HAP-1 (cell line): ENCODE measurements at places on chromosomes 5 and 9.
A peak's percentile ranks its signal among the peaks of the same experiment; 100 is the strongest.

DNA sequence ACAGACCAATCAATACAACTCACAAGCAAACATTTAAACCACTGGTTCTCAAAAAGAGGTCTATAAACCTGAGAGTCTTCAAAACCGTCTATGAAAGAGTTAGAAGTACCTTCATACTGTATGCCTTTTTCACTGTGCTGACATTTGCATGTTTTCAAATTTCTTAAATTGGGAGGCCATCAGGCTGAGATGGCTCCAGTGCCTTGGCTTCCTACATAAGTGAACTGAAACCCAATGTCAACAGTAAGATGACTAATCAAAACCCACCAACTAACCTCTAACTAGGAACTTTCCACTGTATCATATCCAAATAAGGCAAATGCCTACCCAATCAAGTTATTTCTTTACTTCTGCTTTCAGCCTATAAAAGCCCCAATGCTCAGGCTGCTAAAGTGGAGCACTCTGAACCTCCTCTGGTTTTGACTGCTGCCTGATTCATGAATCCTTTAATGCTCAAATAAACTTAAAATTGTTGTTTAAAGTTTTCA is 35.1 kb downstream of the FAM13B start:
- no peak for DNase-seq

- peak; percentile 67 for DNase-seq
Measured at GRCh38 chr9:81649475-81650240, 39.7 kb downstream of the TLE1 start.

DNA sequence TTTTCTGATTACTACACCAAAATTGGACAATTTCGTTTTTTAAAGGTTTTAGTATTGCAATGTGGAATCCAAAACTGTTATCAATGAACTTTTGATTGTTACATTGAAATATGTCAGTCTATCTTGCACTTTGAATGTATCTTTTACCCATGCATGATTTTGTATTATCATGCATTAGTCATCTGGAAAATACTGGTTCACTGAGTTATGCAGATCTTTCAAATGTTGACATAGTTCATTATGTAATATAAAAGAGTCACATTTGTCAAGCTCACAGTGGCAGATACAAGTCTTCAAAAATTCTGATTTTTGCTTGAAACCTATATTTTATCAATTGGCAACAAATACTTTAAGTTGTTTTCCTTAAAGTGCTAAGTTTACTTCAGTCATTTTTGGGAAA is 85.2 kb downstream of the NR3C1 start:
- no peak for DNase-seq

GRCh38 chr5:178778919-178779318 is 48.5 kb upstream of the ZNF354A start:
- DNase-seq = no peak

GRCh38 chr5:179974946-179975712 is 67.4 kb upstream of the TBC1D9B start:
- DNase-seq = peak; percentile 52

DNA sequence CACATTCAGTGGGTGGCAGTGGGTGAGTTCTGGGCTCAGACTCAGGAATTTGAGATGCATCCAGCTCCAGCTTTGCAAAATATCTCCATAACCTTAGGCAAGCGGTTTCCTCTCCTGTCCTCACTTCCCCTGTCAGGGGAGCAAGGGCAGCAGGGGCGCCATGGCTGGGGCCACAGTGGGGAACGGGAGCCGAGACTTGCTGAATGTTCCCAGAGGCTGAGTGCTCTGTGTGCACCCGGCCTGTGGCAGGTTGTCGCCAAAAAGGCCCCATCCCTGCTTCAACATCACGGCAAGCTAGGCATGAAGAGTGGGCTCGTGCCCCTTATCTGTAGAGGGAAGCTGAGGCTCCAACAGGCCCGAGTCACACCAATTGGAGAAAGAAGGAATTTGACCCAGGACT is 268.8 kb downstream of the NSG2 start:
- DNase-seq = no peak

GRCh38 chr5:72394688-72395087 is 74.5 kb downstream of the PTCD2 start:
- peak; percentile 13 for DNase-seq

- no peak for DNase-seq
Measured at GRCh38 chr9:4027606-4028005, 272.3 kb downstream of the GLIS3 start.

DNA sequence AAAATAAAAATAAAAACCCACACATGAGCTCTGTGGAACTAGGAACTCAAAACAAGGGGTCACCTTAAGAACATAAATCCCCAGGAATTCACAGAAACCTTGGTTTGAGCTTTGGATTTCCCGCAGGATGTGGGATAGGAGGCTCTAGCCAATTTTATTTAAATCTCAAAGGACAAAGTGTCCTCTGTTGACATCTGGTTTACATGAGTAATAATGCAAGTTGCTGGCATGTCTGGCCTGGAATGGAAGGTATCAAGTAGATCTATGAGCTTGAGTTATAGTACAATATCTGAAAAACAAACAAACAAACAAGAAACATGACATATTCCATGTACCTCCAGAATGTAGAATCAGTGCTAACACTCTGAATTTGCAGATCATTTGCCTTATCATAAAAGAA is 94.2 kb upstream of the SLIT3 start:
- DNase-seq = no peak

DNA sequence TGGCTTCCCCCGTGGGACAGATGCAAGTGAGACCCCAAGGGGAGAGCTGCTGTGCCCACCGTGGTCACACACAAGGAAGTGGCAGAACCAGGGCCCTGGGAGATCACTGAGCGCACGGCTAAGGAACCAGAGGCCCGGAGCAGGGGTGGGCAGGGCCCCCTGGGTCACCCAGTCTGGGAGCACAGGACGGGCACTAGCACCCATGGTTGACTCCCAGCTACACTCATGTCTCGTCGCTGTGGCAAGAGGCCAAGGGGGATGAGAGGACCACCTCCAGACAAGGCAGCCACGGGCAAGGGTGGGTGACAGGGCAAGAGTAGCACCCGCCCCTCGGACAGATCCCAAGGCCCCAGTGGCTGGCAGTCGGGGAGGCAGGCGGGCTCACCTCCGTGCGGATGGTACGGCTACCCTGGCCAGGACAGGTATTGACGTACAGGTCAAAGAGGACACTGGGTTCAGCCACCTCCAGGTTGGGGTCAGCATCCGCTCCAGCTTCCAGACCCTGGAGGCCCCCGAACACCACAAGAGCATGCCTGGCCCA is 5.1 kb downstream of the ENDOG start:
- DNase-seq = no peak

GRCh38 chr5:132383261-132383660 is 13.8 kb downstream of the SLC22A5 start:
- DNase-seq = no peak

- DNase-seq = peak; percentile 34
Measured at GRCh38 chr5:150497274-150497988, 10.5 kb upstream of the NDST1 start.

GRCh38 chr5:87541033-87541432 is 128.3 kb upstream of the CCNH start:
- peak; percentile 63 for DNase-seq

DNA sequence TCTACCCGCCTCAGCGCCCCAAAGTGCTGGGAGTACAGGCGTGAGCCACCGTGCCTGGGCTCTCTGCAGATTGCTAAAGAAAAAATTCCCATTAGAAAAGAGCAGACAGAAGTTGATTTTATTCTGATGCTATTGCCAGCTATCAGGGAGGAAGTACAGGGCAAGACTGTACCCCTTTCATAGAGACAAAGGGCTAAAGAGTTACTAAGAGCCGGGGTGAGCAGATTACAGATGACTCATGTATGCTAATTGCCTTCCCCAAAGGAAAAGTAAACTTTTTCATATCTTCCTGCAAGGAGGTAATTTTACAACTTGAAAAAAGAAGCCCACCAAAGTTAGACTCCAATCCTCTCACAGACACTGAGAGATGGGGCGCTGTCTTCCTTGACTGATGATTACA is 42.3 kb upstream of the MCTP1 start:
- DNase-seq = no peak

DNA sequence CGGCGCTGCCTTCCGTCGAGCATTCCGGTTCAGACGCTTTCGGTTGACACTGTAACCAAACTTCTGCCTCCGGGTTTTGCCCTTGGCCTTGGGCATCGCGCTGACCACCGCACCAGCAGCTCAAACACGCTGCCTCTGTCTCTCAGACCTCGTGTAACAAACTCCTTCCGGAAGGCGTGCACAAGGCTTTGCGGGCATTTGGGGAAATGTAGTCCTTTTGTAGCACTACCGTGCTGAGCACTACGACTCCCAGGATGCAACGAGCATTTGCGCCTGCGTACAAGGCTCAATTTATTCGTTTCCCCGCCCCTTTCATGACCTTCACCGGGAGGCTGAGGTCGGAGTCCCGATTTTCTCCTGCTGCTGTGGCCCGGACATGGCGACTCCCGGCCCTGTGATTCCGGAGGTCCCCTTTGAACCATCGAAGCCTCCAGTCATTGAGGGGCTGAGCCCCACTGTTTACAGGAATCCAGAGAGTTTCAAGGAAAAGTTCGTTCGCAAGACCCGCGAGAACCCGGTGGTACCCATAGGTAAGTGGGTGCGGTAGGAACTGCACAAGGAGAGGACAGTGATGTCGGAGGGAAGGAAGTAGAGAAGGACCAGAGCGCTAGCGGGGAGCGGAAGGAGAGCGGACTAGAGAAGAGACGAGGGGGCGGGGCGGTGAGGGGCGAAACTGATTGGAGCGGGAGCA is at the start of the genes HIGD2A and NOP16:
TSS of gene HIGD2A (plus strand) at position 308 of the 691 bp plus-strand sequence. CDS start at position 377, 69 bp downstream.
TSS of gene NOP16 (minus strand) at position 155 of the 691 bp plus-strand sequence. CDS start at position 96, 59 bp downstream.
- peak; percentile 100 for DNase-seq

DNA sequence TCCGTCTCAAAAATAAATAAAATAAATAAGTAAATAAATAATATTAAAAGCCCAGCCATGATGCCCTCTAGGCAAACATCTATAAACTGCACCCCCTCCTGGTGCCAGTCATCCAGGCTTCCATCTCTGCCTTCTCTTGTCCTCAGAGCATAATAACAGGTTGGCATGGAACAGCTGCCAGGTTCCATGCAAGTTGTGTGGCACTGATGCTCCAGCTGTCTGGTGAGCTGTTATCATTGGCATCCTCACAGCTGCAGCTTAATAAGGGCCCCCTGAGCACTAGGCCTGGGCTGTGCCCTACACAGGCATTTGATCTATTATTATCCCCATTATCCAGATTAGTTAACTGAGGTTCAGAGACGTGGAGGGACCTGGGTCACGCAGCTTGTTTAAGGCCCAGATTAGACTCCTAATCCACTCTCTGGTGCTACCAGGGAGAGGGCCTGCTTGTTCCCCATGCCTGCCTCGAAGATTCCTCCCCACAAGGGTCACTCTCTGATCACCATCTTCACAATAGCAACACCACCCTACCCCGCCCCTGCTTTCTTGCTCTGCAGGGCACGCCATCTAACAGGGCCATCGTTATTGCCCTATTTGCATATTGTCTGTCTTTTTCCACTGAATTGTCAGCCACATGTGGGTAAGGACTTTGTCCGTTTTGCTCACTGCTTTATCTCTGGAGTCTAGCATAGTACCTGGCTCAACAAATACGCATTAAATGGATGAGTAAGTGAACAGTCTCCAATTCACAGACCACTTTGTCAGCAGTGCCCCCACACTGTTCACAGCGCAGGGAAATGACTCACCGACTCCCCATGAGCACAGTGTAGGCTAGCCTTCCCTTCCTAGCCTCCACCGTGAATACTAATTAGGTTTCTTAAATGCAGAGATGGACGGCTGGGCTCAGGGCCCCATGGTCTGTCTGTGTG is 1.5 kb upstream of the DNM1 start:
- DNase-seq = no peak

GRCh38 chr5:128408622-128409021 is 129.4 kb downstream of the FBN2 start:
- no peak for DNase-seq

GRCh38 chr5:72093824-72094223 is 13.5 kb upstream of the MAP1B start:
- no peak for DNase-seq

- DNase-seq = no peak
Measured at GRCh38 chr5:58330781-58331180, 129.1 kb downstream of the PLK2 start.

DNA sequence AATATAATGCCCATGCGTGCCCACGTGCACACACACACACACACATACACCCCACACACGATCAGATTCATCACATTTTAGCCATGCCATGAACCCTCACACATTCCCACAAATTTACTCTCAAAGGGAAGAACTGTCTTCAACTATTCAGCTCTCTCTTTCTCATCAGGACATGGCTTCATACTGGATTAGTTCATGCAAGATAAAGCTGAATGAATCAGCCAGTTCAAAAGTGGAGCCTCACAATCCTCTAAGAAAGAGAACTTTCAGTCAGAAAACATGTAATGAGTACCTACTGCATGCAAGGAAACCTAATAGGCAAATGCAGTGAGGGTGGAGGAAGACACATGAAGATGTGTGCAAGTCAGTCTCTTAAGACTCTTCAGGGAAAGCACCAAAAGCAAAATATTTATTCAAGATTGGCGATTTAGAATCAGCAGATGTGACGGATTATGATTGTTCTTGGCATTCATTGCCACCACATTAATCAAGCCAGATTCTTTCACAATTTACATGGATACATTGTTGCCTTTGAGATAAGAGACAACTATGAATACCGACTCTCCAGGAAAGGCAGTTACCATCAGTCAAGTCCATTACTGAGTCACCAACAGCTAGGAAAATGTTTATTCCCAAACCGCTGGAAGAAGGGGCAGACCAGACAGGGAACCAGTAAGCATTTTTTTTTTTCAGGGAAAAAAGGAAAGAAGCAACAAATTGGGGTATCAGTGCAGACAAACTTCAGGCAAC is 30.3 kb upstream of the PUM3 start:
- no peak for DNase-seq

DNA sequence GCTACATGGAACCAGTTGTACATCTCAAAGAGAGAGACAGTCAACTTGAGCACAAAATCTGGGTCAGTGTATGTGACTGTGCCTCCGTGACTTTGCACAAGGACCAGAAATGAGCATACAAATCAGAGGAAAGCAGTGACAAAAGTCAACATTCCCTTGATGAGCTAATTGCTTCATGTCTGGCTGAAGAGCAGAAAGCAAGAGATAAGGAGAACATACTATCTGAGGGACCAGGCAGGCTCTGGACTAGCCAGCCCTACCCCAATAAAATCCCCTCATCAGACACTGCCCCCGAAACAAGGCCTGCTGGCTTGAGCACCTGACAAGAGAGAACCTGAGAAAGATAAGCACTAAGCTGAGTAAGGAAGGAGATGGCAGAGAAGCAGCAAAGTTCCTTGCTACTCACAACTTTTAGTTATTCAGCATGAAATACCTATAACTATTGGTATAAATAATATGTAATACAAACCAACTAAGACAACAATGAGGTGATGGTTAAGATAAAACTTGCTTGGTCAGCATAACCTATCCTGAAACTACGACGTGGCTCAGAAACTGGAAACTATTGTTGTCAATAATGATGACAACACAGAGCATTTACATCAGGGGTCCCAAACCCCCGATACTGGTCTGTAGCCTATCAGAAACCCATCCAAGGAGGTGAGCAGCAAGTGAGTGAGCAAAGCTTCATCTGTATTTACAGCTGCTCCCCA is 9.5 kb downstream of the SIL1 start:
- DNase-seq = no peak

- DNase-seq = no peak
Measured at GRCh38 chr9:123645126-123645525, 284.8 kb downstream of the DENND1A start.
